ENCODE measurements at places on chromosomes 4 and X.

GRCh38 chrX:46903458-46904242, 8.6 kb upstream of the JADE3 start:
- peak; percentile 75 for DNase-seq

GRCh38 chr4:122842984-122843531, 16.4 kb downstream of the FGF2 start:
- no peak for DNase-seq

DNA sequence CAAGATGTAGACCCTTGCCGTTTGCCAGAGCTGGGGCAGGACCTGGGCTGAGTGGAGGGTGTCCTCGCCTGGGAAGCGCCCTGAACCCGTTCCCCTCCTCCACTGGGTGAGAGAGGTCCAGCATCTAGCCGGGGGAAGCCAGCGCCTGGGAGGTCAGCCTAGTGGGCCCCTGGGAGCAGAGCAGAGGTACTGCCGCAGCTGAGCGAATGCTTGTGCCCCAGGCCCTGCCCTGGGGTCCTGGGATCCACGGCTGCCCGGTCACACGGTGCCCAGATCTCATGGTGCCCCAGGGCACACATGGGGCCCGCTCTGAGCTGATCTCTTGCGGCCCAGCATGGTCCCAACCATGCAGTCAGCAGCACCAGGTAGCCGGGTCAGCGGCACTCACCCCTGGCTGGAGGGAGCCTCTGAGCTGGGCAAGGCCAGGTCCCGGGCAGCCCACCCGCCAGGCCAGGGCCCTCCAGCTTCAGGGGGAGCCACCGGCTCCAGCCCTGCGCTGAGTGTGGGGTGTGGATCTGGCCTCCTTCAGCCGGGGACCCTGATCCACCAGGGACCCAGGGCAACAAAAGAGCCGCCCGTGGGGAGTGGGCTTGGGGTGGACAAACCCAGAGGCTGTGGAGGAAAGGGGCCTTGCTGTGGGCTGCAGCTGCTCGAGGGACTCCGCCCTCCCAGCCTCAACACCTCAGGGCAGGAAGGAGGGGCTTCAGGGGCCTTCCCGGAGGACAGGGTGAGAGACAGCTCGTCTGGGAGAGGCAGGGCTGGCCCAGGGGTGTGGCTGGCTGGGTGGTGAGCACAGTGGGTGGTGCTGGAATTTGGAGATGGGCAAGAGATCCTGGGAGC, 4.1 kb upstream of the CPLX1 start:
- no peak for DNase-seq

DNA sequence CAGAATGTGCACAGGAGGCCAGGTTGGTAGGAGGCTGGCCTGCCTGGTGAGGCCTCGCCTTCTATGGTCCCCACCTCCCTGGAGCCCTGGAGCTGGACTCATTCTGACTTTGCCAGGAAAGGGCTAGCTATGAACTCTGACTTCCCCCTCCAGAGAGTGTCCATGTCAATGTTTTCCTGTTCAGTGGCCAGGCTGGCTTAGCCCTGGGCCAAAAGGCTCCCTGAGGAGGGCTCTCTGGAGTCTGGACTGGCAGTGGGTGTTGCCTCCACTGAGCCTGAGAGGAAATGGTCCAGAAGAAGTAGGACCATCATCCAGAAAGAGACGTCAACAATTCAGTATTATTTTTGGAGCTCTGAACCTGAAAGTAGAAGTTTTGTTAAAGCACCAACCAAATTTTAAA, 178.7 kb downstream of the CHIC2 start:
- DNase-seq = no peak

DNA sequence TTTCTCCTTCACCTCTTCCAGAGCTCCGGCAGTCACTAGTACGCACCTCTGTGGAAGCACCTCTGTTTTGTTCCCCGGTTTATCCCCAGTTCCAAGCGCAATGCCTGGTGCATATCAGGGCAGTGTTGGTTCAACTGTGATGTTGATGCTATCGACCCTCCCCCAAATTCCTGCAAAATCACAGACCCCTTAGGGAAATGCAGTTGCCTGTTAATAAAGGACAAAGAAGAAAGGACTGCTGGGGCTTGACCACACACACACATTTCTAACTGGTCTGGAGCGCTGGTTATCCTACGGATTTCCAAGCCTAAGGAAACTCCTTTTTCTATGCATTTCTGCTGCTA, 530 bp upstream of the NMU start:
- DNase-seq = no peak

Data from ELR (cell line).